ENCODE measurements at places on chromosomes 13 and 19.

DNA sequence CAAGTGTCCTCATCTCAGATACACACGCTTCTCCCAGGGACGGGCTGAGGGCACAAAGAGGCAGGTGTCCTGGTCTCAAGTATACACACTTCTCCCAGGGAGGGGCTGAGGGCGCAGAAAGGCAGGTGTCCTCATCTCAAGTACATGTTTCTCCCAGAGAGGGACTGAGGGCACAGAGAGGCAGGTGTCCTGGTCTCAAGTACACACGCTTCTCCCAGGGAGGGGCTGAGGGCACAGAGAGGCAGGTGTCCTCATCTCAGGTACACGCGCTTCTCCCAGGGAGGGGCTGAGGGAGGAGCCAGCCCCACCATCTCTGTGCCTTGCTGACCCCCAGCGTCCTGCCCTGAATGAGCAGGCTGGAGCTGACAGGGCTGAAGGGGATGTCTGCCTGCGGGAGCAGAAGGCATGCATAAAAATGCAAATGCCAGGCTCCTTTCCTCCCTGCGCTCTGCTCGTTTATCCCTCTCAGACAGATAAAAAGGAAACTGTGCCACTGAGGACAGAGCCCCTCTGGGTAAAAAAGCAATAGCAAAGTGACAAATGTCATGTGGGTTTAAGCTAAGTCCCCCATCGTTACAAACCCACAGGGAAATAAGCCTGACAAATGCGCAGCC is 96.1 kb upstream of the UQCRFS1 start:
- no peak for DNase-seq

GRCh38 chr19:6232601-6233055 is 47.1 kb downstream of the MLLT1 start:
- DNase-seq: no peak

DNA sequence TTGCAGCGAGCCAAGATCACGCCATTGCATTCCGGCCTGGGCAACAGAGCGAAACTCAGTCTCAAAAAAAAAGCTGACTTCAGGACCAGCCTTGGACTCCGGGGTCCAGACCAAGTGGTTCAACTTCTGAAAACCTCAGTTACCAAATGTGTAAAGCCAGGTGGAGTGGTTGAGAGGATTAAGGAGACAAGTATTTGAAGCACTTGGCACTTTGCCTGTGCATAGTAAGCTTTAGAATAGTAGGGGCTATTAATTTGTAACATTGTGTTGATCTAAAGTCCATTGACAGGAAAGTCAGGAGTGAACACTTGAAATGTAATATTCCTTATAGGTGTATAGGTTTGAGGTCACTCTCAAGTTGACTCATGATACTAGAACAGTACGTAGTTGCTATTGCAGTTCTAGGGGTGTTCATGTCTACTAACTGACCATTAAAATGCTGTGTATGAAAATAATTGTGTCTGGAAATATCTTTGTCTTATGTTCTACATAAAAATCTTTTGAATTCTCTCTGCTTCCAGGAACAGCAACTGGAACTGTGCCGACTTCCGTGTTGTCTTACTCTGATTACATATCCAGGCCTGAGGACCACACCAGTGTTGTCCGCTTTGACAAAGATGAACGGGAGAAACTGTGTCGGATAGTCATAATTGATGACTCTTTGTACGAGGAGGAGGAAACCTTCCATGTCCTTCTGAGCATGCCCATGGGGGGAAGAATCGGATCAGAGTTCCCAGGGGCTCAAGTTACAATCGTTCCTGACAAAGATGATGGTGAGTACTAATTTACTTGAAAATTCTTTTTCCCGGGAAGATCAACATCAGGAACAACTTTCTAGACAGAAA is 97.4 kb downstream of the FREM2 start:
- no peak for DNase-seq

GRCh38 chr13:45178349-45179162 is 22.3 kb downstream of the KCTD4 start:
- no peak for DNase-seq

DNA sequence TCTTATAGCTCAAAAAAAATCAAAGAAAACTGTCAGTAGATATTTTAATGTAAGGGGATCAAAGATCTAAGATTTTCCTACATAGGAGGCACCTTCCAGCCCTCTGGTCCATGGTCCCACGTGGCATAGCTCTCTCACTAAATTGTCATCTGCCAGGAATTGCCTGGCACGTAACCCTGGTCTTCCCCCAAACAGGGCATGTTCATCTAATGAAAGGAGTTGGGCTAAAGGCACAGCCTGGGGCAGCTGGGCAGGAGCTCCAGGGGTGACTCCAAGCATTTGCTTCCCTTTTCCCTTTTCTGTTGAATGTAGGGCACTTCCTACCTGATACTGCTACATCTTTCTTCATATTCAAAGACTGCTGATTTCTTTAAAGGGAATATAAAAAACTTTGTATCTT is 148.7 kb downstream of the COL4A1 start:
- DNase-seq: no peak

GRCh38 chr13:98707281-98707999 is 45.0 kb downstream of the SLC15A1 start:
- no peak for DNase-seq

DNA sequence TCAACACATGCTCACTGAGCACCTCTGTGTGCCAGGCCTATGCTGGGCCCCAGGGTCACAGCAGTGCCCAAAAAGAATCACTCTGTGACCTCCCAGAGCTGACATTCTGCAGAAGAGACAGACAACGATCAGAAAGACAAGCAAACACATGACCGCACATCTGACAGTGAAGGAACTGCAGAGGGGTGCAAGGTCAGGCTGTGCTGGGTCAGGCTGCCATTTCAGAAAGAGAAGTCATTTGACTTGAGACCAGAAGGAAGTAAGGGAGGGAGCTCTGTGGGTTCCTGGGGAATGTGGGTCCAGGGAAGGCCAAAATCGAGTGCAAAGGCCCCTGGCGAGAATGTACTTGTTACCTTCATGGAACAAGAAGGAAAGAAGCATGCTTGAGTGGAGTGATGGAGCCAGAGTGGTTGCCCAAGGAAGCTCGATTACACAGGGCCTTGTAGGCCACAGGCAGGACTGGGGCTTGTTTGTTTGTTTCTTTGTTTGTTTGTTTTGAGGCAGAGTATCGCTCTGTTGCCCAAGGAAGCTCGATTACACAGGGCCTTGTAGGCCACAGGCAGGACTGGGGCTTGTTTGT is 11.4 kb upstream of the CD22 start:
- DNase-seq: no peak

GRCh38 chr13:99577934-99578917 is 77.0 kb downstream of the TM9SF2 start:
- no peak for DNase-seq
